Spinal cord (tissue), 10 donors: ENCODE measurements at places on chromosomes 7 and 10. TPM values are rescaled to one million over a fixed set of nuclear protein-coding genes. Genes with fewer than 3 reads are reported as not detected.

Gene SUGCT
- 3.5 TPM for total RNA-seq

Gene EPO
- not detected for total RNA-seq

DNA sequence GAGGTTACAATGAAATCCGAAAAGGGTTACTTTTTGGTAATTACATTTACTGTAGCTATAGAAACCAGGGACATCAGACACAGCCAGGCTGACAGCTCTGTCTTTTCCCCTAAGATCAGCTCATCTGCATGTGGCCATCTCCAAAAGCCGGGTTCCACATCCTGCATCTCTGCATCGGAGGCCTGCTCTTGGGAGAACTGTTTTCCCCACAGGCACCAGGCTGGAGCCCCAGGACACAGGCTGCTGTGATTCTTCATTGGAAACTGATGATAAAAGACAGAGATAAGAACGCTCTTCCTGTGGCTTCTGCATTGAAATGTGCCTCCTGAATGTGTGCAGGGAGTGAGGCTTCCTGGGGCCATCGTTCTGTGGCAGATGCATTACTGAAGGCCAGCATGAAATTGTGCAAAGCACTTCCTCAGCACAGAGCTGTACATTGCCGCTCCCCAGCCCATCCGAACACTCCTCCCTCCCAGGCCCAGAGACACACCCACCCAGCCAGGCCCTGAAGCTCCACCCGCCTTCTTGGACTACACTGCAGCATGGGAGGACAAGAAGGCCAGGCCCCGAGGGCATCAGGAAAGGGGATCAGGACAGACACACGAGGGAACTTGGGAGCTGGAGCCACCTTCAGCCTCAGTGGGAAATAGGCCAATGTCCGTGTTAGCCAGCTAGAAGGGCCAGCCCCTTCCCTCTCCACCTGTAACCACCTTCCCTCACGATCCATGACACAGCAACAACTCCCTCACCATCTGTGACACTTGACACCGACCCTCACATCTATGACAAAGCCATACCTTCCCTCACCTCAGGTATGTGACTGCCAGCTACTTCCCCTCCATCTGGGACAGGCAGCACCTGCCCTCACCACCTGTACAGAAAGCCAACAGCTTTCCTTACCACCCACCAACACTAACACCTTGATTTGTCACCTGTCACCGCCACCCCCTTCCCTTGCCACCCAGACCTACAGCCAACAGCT lies 113.2 kb downstream of the GRID1 start:
- H3K4me1 ChIP-seq: peaks cover 18% of the 10 kb centered on the region
- no peak overlapping the region for H3K27ac ChIP-seq
- peaks cover 4% of the 10 kb centered on the region for H3K36me3 ChIP-seq
- H3K4me3 ChIP-seq: no peak overlapping the region
- DNase-seq: no peak

DNA sequence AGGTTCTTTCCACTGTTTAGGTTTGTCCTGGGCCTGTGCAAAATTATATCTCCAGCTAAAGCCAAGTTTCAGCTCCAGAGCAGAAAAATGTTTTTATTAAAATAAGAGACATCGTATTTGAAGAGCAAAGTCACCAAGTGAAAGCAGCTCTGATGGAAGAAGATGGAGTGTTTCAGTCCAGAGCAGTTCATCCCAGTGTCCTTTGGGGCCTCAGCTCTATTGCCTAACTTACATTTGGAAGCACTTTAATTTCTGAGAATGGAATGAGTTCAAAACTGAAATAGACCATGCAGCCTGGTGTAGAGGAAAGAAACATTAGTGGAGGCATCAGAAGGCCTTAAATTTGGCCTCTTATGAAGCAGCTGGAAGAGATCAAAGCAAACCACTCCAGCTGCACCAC lies 545.2 kb downstream of the SORCS1 start:
- no peaks in the 10 kb centered on the region for H3K27me3 ChIP-seq
- H3K36me3 ChIP-seq: no peaks in the 10 kb centered on the region
- DNase-seq: no peak
- H3K4me1 ChIP-seq: no peaks in the 10 kb centered on the region

- no peaks in the 10 kb centered on the region for H3K27me3 ChIP-seq
- H3K36me3 ChIP-seq: no peaks in the 10 kb centered on the region
- no peak overlapping the region for H3K4me3 ChIP-seq
- no peak overlapping the region for H3K27ac ChIP-seq
Observed at GRCh38 chr7:140016540-140016939, 46.2 kb downstream of the PARP12 start.

Gene NPC1L1
- 0.06 TPM for total RNA-seq

- no peak overlapping the region for H3K4me3 ChIP-seq
- no peak for DNase-seq
- H3K36me3 ChIP-seq: peaks cover 26% of the 10 kb centered on the region
- H3K27me3 ChIP-seq: no peaks in the 10 kb centered on the region
Observed at GRCh38 chr7:157537056-157537455, 200.3 kb downstream of the DNAJB6 start.

Gene KLF14
- 0.22 TPM for total RNA-seq
